Sciatic nerve (tissue), 2 donors: ENCODE measurements at places on chromosomes 6 and 20.

GRCh38 chr6:158773581-158774449 is 45.4 kb downstream of the EZR start:
- no peak for DNase-seq

DNA sequence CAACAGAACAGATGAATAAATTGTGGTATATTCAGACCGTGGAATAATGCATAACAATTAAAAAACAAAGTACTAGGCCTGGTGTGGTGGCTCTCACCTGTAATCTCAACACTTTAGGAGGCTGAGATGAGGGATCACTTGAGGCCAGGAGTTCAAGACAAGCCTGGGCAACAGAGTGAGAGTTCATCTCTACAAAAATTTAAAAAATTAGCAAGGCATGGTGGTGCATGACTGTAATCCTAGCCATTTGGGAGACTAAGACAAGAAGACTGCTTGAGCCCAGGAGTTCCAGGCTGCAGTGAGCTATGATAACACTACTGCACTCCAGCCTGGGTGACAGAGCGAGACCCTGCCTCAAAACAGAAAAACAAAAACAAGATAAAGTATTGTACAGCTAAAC is 16.1 kb upstream of the ASF1A start:
- no peak for DNase-seq

DNA sequence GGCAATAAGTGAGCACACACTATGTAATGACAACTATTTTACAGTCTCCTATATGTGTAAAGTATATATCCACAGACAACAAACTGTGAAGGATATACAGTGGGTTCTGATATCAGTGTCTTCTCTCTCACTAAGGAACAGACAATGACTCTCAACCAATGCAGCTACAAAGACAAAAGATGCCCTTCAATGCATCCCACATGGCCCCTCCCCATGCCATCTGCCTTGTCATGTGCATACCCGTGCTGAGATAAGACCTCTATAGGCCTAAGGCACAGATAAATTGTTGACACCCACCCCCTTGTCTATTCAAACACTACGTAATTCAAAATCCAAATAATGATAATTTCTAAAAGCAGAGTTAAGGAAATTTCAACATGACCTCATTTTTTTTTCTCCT is 1123.5 kb upstream of the MAP3K7 start:
- DNase-seq, result no peak

- DNase-seq, result no peak
Observed at GRCh38 chr6:133218852-133219251, 22.3 kb upstream of the EYA4 start.

- DNase-seq, result no peak
Observed at GRCh38 chr6:163877877-163878639, 463.5 kb downstream of the QKI start.

- DNase-seq, result no peak
Observed at GRCh38 chr20:49676581-49677291, 36.9 kb downstream of the B4GALT5 start.

GRCh38 chr6:139308286-139308916 is 16.6 kb upstream of the TXLNB start:
- no peak for DNase-seq

- DNase-seq, result no peak
Observed at GRCh38 chr6:68973066-68973465, 338.0 kb downstream of the ADGRB3 start.

GRCh38 chr20:3699037-3699436 is 13.4 kb downstream of the SIGLEC1 start:
- DNase-seq, result no peak

GRCh38 chr6:133544419-133544818 is 303.3 kb downstream of the EYA4 start:
- no peak for DNase-seq

DNA sequence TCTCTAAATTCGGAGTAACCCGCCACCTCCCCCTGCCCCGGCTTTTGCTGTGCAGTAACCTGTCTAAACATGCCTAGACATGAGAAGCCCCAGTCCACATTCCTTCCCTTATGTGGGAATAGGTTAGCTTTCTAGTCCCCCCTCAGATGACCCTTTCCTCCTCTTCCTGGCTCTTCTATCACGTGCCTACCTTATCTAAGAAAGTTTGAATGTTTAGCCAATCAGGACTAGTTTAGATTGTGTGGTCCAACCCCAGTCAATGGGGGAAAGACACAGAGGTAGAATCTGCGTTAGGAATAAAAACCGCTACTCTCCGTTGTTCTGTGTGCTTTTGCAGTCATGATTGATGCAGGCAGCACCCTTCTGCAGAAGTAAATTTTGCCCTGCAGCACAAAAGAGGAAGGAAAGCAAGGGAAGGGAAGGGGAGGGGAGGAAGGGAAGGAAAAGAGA is 69.0 kb upstream of the CD93 start:
- DNase-seq, result no peak

DNA sequence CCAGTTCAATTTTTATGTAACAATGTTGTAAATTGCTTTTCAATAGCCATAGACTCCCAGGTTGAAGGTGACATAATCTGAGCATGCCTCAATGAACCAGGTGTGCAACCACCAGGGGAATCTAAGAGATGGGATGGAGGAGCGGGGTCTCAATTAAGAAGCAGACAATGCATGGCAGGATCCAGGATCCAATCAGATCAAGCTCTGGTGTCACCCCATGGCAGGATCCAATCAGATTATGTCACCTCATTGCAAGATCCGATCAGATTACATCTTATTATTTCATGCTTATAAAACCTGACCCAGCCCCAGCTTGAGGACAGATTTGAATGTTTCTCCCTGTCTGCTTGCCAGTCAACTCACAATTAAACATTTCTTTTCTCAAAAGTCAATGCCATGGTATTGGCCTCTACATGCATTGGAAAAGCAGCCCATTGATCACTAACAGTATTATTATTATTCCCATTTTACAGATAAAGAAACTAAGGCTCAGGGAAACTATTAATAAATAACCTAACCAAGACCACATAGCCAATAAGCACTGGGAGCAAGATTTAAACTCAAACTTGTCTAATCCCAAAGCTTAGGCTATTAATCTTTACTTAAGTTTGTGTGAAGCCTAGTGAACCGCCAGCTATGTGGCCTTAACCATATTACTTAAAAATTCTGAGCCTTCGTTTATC is 14.3 kb upstream of the SIRT5 start:
- DNase-seq, result no peak

GRCh38 chr20:8066662-8067061 is 47.1 kb upstream of the TMX4 start:
- no peak for DNase-seq

DNA sequence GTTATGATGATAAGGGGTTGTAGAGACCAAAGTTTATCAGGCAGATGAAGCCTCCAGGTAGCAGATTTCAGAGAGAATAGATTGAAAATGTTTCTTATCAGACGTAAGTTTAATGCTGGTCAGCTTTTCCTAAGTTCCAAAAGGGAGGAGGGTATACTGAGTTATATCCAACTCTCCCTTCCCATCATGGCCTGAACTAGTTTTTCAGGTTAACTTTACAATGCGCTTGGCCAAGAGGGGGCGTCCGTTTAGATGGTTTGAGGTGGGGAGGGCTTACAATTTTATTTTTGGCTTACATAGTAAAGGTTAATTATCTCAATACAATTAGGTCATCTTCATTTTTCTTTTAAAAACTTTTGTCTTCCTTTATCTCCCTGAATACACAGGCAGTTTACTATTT is 19.4 kb upstream of the IL22RA2 start:
- no peak for DNase-seq

- DNase-seq, result no peak
Observed at GRCh38 chr6:2147261-2147660, 98.1 kb downstream of the GMDS start.

DNA sequence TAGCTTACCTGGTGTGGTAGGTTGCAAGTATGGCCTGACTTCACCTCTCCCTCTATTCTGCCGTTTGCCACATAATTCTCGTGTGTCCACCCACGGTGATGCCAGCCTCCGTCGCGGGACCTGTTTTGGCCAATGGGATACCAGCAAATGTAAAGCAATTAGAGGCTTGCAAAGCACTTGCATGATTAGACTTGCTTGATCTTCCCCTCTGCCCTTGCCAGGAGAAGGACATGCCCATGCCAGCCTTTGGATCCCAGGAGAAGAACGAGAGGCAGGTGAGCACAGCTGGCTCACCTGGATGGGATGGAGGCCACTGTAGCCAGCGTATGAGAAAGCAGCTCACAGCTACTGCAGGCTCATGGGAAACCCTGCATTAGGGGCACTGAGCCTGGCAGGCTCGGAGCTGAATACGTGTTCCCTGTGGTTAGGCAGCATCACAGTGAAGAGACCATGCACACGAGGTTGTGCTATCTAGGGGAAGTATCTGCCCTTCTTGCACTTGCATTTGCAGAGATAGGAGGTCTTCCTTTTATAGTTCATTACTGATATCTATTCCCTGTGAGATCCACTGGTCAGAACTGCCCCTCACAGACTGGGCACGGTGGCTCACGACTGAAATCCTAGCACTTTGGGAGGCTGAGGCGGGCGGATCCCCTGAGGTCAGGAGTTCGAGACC is 62.4 kb downstream of the TMEM242 start:
- DNase-seq, result no peak

DNA sequence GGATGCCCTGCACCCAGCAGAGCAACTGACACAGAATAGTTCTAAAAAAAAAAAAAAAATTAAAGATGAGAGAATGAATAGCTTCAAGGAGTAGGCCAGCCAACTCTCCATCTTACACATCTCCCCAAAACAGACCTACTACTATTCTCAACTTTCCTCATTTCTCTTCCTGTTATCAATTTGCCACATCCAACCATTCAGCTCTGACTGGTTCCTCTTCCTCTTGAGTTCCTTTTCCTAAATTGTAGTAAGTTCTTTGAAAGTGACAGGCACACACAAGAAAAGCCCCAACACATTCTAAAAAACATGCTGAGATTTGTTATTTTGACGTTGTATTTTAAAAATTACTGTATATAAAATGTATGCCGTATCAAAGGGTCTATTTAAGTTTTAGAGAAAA is 117.2 kb downstream of the PDSS2 start:
- DNase-seq, result no peak

GRCh38 chr20:23451956-23452487 is 654 bp downstream of the CST11 start:
- DNase-seq, result no peak

DNA sequence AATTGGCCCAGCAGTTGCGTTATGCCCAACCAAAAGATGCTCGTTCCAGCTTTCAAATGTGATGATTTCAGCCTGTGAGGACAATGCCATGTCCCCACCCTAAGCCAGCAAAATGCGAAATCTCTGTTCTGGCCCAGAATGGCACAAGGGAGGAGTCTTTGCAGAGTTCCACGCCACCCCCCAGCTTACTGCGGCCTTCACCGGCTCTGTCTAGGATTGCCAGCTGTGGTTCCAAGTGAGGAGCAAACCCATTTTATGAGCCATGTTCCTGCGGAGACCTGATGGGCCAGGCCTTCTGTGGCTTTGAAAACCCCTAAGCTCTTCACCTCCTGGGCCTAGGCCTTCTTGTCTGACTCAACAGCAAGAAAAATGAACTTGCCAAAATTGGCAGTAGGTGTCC is 146.8 kb upstream of the SNX9 start:
- DNase-seq, result no peak

DNA sequence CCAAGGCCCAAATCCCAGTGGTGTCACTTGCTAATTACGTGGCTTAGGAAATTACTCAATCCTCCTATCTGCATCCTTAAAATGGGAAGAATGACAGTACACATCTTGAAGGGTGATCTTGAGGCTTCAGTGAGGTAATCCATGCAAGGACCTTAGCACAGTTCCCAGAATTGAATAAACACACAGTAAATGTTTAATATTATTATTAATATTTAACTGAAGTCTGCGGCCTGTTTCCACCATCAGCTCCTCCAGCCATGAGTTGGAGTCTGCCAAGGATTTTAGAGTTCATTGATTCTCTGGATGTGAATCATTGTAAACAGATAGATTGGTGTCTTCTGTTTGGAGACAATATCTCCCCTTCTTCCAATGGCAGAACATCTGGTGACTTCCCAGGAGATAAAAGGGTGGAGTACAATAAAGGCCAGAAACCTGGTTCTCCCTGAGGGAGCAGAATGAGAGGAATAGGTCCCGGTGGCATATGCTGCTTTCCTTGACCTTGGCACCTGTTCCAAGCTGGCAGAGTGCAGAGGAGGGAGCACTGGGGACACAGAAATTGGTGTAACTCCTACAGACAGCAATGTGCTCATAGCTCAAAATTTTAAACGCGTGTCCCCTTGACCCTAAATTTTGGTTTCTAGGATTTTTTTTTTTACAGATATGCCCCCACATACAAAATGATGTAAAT is 25.4 kb downstream of the UNC5CL start:
- no peak for DNase-seq

- no peak for DNase-seq
Observed at GRCh38 chr20:49385465-49385864, 97.0 kb downstream of the KCNB1 start.

DNA sequence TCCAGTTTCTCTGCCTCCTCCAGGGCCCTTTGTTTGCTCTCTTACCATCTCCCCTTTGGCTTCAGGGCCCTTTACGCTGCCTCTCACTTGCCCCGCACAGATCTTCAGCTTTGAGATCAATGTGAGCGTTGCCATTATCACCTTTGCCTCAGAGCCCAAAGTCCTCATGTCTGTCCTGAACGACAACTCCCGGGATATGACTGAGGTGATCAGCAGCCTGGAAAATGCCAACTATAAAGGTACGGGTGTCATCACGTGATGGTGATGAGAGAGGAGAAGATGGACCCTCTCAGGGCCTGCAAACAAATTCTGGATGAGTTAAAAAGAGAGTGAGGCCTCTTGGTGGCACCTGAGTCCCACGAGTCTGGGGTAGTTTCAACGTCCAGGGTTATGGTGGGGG is 8.3 kb downstream of the C2 start:
- no peak for DNase-seq

GRCh38 chr20:62665826-62666735 is 23.8 kb downstream of the SLCO4A1 start:
- DNase-seq, result no peak

DNA sequence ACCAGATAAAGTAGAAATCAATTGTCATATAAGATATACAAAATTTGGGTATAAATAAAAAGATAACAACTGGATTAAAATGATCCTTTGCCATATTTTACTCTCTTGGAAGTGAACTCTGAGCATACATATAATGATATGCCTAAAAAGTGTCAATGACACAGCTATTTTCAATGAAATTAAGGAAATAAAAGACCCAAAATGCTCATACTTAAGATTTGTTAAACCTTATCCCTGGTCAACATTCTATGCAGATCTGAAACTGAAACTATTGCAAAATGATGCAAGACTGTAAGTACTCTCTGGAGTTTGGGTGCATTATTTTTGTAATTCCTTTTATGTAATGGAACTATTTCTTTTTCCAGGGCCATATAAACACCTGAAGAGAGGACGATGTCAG is 119.0 kb upstream of the SGK1 start:
- DNase-seq, result no peak

DNA sequence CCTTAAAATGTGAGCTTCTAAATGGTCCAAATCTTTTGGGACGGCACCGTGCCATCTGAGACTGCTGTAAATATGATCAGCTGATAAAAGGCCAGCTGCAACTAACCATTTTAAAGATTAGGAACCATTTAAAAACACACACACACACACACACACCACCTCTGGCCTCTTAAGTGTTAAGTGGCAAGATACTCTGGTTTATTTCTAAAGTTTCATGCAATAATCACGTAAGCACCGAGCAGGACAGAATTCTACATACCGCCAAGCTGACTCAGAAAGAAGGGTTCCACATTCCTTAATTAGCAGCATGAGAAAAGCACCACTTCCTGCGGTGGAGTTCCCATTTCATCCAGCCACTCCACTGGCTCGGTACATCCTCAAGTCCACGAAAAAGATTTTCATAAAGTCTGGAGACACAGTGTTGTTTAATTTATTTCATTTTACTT is 17.8 kb upstream of the ZNF217 start:
- DNase-seq, result no peak
